ENCODE measurements at places on chromosomes 5 and 9. TPM values are rescaled to one million over a fixed set of nuclear protein-coding genes. Genes with fewer than 3 reads are reported as not detected.

LCN9 gene
- total RNA-seq, result not detected

NMUR2 gene
- total RNA-seq, result not detected

CSF2 gene
- not detected for total RNA-seq

ZFP2 gene
- total RNA-seq, result 0.92 TPM

STK32A gene
- not detected for total RNA-seq

HOMER1 gene
- 7.8 TPM for total RNA-seq

DNA sequence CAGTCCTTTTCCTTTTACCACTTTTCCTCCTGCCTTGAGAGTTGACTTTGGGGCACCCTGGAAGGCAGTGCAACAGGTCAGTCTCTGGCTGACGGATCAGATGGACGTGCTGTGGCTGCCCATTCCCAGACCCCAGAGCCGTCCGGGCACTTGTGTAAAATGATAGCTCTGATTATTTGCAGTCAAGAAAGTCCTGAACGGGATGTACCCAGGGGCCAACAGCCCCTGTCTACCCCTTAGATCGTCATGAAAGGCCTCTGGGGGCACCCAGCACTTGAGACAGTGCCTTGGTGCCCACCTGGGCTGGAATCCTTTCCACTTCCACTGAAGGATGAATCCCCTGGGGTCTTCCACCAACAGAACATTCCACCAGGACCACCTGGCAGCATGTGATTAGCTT is 17.7 kb upstream of the ANGPTL2 start:
- no peak for DNase-seq

DNA sequence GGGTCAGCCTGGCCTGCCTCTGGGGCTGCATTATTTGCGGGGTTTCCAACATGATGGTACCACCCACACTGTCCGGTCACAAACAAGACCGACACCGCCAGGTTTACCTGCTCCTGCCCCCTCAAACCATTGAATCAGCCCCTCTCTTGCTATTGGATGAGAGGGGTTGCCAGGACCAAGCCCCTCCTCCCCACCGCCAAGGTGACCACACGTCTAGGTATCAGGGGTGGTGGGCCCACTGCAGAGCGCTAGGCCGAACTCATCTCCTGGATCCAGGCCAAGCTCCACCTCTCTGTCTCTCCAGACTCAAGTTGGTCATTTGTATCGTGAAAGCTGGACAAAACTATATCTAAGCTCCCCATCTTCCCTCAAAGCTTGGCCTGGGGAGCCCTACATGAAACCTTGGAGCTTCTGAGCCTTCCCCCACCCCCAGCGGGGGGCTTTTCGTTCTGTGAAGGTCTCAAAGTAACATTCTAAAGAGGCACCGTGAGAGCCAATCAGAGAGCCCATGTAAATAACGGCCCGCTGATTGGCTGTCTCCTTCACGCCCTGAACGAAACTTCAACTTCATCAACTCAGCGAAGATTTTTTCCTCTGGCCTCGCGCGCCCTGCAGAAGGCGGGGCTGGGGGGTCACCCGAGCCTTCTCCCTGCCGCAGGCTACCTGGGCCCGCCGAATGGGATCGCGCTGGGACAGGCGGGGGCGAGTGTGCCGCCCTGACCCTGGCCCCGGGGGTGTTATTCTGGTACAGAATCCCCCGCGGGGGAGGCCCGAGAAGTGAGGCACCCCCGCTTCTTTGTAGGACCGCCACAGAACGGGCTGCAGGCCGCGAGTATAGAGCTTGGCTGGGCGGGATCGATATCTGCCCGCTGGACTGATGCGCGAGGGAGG is 49.6 kb upstream of the PSD2 start:
- DNase-seq, result peak; percentile 71

DNA sequence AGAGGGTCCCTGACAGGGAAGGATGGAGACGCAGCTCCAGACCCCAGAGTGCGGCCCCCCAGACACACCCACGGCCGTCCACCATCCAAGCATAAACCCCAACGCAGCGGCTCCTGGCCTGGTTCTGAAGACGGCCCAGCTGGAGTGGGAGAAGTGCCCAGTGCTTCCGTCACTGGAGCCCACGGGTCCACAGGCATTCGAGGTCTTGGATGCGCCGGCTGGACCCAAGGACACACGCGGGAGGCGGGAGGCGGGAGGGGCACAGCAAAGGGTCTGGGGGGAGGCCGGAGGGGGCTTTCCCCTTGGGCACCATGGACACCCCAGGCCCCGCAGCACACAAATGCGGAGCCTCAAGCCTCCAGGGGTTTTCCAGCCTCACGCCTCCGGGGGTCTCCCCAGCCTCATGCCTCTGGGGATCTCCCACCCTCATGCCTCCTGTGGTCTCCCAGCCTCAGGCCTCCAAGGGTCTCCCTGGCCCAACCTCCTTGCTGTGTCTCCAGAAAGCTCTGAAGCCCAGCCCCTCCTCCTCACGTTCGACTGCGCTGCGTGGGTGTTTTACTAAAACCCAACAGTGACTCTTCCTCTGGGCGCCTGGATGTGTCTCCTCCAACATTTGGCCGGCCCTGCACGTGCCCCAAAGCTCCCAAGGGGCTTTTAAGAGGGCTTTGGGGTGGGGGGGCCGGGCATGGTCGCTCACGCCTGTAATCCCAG is 15.2 kb downstream of the EXD3 start:
- DNase-seq, result no peak

DNA sequence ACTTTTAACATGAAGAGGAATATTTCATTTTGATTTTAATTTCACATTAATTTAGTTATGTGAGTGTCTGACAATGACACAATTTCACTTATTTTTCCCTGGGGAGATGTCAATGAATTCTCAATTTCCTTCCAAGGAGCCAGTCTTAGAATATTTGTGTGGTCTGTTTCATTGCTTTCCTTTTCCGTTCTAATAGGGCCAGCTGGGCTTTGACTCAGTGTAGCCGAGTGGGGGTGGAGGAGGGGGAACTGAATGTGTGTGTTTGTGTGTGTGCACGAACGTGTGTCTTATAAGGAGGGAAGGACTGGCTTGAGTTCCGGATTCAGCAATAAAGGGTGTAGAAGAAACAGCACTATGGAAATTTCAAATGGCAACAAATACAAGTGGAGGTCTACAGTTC is 100.0 kb downstream of the BASP1 start:
- DNase-seq, result no peak

DNA sequence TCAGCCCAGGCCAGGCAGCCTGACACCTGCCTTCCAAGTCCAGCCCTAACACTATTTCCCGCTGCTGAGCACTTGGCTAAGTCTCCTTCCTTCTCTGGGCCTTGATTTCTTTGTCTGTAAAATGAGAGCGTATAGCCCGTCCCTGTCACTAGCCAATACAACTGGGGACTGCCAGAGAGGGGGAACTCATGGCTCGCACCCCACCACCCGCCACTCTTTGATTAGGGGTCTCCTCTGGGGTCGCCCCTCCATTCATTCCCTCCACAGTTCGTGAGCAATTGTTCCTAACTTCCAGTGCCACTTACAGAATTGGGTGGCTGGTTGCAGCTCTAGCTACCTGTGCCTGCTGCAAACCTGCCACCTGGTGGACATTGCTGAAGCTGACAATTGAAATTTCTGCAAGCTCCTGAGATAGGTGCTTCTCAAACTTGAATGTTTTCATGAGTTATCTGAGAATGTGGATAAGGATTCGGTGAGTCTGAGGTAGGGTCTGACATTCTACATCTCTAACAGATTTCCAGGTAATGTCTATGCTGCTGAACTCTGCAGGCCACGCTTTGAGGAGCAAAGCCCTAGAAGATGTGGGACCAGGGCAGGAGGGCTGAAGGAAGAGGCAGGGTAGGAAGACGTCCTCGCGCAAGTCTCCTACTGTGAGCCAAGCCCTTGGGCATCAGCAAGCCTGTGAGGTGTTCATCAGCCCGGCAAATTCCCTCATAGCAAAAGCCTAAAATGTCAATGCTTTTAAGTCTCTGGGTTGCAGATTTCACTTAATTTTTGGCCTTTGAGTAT is 13.3 kb upstream of the RECK start:
- DNase-seq, result peak; percentile 51

- no peak for DNase-seq
Observed at GRCh38 chr5:4911646-4912403, 228.3 kb upstream of the ADAMTS16 start.

GRCh38 chr9:71628247-71628646 is 140.1 kb downstream of the CEMIP2 start:
- peak; percentile 25 for DNase-seq

DNA sequence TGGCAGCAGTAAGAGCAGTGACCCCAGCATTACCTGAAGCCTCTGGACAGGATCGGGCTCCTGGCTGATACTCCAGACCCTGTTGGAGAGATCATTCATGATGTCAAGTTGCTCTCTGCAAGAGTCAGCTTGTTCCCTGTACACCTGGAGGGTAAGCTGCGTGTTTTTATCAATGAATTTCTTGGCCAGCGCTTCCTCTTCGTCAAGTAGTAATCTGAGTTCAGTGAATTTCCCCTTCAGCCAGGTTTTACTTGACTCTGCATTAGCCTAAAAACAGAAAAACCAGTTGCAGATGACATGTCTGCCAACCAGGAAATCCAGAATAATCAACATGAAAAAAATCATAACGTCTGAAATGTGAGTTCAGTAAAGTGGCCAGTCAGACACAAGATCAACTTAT is 19.1 kb downstream of the TRIM14 start:
- no peak for DNase-seq

DNA sequence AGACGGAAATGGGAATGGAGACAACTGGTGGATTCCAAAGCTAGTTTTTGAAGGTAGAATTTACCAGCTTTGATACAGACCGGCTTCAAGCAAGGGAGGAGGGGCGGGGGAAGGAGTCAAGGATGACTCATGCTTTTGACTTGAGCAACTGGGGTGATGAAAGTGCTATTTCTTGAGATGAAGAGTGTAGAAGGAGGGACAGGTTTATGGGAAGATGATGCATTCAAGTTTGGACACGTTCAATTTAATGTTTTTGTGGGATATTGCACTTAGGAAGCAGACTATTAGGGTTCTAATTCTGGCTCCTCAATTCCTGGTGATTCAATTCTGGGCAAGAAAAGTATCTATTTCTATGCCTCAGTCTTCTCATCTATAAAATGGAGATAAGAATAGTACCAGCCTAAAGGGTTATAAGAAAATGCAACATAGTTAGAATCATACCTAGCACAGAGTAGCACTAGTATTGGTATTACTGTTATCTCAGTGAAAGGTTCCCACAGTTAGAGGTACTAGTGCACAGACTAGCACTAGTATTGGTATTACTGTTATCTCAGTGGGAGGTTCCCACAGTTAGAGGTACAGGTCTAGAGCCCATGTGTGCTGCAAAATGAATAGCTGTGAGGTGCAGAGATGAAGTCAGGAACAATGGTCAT is 4.6 kb downstream of the NIPAL4 start:
- DNase-seq, result peak; percentile 87

DNA sequence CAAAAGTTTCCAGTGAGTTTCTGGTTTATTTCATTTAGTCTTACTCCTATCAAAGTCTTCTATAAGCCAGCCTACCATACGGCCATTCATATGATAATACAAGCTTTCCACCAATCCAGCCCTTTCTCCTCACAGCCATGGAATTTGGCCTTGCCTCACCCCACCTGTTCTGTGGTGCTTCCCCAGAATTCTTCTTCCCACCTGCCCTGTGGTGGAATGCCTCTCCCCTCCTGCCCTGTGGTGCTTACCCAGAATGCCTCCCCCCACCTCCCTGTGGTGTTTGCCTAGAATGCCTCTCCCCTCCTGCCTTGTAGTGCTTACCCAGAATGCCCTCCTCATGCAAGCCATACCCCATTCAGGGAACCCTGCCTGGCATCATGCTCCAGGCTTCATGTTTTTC is 90.3 kb upstream of the APC start:
- no peak for DNase-seq

DNA sequence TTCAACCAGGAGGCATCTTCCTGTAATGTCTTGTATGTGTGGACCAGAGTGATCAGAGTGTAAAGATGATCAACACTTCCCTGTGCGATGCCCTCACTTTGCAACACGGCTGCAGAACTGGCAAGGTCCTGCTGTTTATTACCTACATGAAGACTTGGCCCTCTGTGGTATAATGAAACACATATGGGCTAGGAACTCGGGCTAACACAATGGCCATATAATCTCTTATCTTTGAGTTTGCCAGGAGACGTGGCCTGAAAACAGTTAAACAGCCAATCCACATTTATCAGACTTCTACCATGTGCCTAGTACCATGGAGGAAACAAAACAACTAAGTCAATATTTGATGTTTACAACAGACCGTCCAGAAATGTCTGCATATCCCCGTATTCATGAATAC is 145.5 kb downstream of the ZNF462 start:
- DNase-seq, result no peak

DNA sequence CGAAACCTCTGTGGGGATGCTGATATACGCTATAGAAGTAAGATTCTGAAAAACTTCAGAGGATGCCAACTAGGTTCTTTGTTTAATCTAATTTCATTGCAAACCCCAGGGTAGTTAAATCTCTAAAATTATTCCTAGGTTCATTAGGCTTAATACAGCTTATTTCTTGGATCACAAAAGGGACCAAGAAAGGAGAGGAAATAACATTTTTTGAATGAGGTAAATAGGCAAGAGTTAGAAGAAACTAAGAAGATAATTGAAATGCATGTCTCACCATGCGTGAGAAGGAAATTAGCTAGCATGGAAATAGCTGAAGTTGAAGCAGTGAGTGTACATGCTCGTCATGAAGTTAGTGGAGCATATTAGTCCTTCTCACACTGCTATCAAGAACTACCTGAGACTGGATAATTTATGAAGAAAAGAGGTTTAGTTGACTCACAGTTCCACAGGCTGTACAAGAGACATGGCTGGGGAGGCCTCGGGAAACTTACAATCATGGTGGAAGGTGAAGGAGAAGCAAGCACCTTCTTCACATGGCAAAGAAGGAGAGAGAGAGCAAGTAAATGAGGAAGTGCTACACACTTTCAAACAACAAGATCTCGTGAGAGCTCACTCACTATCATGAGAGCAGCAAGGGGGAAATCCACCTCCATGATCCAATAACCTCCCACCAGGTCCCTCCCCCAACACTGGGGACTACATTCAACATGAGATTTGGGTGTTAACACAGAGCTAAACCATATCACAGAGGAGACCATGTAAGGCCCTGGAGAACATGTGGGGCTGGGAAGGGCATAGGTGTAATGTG is 125.1 kb upstream of the OSMR start:
- DNase-seq, result no peak

DNA sequence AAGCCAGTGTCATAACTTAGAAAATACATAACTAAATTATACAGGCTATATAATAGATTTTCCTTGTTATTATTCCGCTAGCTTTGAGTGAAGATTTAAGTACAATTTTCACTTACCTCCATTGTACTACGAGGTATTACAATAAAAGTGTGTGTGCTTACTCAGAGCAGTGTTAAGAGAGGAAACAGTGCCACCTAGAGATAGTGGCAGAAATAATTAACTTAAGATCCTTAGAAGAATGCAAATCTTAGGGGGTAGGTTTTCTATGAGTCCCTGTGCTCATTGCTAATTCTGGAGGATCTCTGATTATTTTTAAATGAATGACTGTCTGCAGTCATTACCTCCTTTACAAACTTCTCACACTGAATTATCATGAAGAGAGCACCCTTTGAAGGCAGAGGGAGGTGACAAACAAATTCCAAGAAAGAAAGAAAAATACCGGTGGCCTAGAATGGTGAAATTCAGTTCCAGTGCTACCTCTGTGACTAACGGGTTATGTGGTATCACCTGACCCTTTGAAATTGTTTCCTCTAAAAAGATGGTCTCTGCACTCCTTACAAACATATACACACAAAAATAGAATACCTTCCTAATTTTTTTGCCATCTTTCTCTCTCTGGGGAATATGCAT is 379.8 kb downstream of the TRIM36 start:
- DNase-seq, result no peak
